CD4-positive, alpha-beta T cell treated with Interleukin-21 for 1 hour (primary cell): ENCODE measurements at places on chromosomes 6 and 20.

DNA sequence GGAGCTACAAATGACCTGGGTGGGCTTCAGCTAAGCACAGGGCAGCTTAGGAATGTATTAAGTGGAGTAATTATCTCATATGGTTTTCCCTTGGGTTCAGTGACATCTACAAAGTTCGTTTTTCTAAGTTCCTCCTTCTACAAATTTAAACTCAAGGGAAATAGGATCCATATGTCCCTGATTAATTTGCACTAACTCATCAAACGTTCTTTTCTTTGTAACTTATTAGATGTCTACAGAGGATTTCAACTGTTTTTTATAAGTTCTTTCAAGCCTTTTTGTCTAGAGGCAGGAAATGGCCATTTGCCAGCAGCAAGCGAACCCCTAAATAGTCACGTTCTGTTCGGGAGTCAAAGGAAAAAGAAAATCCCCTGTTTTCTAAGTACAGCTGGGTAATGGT, 1060.3 kb downstream of the KIF16B start:
- DNase-seq: no peak

- no peak for DNase-seq
Observed at GRCh38 chr20:58099291-58099935, 129.0 kb downstream of the ANKRD60 start.

- no peak for DNase-seq
Observed at GRCh38 chr6:170307080-170307545, 555 bp downstream of the FAM120B start.

- peak; percentile 35 for DNase-seq
Observed at GRCh38 chr6:31952140-31952805, 6.4 kb downstream of the CFB start.

DNA sequence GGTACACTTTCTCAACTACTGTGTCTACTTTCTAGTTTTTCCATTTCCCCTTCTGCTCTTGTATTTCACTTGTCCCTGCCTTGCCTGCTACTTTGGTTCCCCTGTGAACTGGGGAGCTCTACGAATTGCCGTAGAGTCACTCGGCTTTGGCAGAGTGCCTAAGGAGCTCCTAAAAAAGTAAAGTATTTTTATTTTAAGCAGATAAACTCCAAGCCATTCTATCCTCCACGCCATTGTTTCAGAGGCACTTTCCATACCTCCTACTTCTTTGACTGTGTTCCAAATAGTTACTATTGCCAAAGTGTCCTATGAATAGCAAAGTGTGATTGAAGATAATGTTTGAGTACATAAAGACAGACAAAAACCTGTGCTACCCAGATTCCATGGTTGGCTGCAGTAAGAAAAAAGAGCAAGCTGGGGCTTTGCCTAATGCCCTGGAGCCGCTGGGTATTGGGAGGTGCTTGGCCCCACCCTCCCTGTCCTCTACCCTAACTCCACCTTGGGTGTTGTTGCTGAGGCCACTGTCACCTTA, 5.1 kb upstream of the MBOAT1 start:
- DNase-seq: no peak

DNA sequence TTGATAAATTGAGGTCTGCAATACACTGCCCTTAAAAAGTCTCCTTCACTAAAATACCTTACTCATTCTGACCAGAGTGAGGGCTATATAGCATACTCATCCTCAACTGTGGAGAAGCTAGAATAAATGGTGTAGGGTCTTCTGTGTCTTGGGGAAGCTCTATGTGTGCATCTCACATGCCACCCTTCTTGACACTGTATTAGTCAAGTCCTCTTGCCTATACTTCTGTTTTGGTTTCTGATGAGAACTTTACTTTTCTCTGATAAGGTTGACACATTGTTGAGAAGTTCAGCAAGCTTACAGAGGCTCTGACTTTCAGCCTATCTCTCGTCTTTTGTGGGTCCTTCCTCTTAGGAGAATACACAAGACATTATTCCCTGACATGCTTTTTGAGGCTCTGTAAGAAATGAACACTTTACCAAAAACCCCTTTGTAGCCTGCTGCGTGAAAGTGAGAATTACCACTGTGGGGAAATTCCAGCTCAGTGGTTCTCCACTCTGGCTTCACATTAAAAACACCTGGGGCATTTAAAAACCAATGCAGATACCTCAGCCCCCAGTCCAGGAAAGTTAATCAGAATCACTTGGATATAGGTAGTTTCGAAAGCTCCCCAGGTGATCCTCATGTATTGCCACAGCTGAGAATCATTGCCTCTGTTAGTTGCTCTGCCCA, 372.1 kb upstream of the HS3ST5 start:
- DNase-seq: no peak

GRCh38 chr6:16396497-16397319, 158.3 kb downstream of the GMPR start:
- no peak for DNase-seq

DNA sequence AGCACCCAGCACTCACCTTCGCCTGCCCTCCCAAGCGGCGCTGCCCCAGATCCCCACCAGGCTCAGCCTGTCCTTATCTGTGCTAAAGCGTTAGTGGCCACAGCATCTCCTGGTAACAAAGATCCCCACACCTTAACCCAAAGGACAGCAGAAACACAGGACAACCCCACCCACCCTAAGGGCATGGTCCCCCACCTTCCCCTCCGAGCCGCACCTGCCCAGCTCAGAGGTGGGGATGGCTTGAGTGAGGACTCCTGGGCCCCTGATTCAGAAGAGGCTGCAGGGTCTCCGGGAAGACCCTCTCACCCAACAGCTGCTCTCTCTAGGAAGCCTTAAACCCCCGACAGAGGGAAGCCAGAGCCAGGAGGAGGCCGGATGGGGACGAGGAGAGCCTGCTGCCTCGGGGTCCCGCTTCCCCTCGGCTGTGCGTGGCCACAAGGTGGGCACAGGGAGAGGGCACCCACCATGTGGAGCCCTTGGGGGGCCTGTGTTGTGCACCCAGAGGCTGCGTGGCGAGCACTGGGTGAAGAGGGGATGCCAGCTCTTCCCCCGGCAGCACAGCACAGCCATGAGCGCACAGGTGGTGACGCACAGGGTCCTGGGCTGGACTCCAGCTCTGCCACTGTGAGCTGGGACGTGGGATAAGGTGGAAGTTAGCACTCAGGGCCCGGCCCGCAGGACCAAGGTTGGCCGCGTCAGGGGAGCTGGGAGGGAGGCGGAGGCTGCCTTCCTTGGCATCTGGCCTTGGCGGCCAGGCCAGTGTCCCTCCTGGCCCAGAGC, 31.9 kb upstream of the MRGBP start:
- DNase-seq: no peak

DNA sequence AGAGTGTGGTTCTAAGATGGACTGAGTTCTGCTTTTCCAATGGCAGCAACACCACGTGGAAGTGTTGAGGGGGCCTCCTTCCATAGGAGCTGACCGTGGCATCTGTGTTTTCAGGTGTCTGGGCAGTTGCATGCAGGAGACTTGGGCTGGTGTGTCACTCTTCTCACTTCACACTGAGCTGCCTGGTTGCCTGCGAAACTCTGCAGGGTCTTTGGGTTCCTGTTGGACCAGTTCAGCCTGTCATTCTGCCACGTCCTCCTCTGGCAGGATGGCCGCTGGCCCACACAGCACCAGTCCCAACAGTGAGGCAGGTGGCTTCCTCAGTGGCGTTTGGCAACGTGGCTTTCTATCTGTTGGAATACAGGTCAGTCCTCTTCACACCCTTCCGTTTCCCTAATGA, 16.1 kb upstream of the UNC93A start:
- no peak for DNase-seq

DNA sequence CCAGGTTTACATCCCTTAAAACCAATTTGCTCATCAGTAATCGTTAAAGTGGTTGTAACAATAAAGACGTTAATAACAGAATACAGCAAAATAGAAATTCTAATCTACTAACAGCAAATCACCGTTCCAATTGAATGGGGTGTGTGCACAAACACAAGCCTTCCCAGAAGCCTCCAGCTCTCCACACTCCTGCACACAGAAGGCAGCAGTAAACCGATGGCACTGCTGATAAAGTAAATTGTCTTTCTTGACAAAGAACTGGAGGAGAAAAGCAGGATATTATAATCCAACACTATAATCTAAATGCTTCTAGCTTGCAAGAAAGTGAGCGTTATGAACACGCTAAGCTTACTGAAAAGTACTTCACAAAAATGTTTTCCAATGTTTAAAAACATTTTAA, 7.0 kb downstream of the ZNF217 start:
- DNase-seq: no peak

DNA sequence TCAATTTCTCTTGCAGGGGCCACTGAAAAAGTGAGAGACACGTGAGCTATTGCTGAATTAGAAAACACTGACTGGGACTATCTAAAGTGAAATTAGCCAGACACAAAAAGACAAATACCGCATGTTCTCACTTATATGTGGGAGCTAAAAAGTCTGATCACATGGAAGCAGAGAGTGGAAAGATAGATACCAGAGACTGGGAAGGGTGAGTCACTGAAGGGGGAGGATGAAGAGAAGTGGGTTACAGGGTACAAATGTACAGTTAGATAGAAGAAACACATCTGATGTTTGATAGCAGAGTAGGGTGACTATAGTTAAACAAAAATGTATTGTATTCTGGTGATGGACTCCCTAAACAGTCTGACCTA, 13.4 kb downstream of the CST3 start:
- DNase-seq: no peak

- peak; percentile 6 for DNase-seq
Observed at GRCh38 chr6:140921366-140922226, 1211.1 kb upstream of the GJE1 start.

- DNase-seq: no peak
Observed at GRCh38 chr20:61166324-61166723, 85.7 kb upstream of the CDH4 start.

DNA sequence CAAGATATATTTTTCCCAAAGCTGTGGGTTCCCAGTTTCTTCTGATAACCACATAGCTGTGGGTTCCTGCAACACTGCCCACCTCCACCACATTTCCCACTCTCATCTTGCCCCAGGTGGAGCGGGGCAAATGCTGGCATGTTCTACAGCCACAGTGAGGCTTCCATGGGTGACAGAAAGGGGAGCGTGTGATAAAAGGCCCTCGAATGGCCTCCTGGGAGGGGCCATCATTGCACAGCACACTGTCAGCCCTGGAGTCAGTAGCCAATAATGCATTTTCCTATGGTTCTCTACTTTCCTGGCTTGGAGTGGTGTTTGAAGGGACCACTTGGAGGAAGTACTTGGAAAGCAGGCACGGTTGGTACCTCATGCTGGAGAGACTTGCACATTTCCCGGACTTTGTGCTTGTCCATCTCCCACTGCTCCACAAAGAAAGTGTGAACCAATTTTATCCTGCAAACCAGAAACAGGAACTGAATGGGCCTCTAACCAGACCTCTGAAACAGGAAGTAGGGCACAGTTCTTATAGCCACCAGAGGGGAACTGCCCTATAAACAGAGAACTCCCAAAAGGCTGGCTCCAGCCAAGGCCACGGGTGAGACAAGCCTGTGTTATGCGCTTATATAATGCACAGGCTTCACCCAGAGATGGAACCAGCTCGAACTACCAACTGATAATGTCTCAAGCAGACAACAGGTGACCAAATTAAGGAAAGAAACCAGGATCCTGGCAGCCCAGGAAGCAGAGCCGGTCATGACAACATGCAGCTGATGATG, 8.6 kb downstream of the MAP3K5 start:
- DNase-seq: peak; percentile 45

GRCh38 chr20:6697228-6697972, 70.1 kb upstream of the BMP2 start:
- no peak for DNase-seq

DNA sequence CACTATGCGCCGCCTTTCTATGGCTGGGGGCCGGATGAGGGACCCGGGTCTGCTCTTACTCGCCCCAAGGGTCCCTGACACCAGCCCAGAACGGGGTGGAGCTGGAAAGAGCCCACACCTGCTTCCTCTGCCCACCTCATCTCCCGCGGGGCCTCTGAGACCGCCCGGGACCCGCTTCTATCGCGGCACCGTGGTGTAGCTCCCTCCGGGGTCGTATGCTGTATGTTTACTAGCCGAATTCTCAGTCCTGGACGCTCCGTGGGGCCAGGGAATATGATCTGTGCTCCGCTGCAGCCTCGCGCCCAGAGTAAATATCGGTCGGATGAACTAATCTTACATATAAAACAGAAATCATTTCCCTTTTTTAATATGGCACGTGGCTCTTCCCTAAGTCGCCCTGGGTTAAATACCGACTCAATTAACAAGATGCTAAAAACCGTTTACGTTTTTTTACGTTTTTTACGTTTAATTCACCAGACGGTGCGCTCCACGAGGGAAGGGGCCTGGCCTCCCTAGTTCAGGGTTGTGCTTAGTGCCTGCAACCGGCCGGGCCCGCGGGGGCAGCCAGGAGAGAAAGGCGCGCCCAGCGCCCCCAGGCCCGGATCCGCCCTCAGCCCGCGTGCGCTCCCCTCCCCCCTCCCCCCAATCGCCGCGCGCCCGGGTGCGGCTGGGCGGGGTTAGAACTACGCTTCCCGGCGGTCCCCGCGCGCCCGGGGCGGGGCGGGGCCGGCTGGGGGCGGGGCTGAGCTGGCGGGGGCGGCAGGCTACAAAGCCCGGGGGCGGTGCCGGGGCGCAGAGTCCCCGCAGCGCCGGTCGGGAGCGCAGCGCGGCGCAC, at the start of gene RBM38:
Gene RBM38 (plus strand): TSS at position 793 of the 835 bp plus-strand sequence. CDS start 186 bp downstream, outside the sequence.
- DNase-seq: peak; percentile 75

GRCh38 chr6:1572892-1573291, 36.8 kb upstream of the FOXC1 start:
- no peak for DNase-seq

- DNase-seq: no peak
Observed at GRCh38 chr20:44404204-44405181, 49.0 kb downstream of the HNF4A start.

- no peak for DNase-seq
Observed at GRCh38 chr6:148307405-148307804, 35.2 kb upstream of the SASH1 start.

GRCh38 chr6:12459945-12460661, 169.9 kb downstream of the EDN1 start:
- no peak for DNase-seq

DNA sequence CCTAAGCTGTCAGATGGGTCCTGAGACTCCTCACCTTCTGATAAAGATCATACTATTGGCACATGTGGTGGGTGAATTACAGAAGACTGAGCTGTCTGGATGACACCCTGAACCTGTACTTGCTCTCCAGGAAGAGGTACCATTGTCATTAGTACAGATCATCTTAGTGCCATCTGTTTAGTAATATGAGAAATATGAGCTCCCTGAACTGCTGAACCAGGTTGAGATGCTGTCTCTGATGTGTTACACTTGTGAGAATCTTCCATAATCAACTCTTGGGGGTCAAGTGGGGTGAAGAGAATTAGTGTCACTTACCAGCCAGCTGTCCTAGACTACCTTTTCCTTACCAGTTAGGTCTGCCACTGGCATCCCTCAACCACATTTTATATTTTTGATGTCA, 531.0 kb downstream of the EPHA7 start:
- no peak for DNase-seq
